ENCODE measurements at places on chromosomes 5 and 9.

DNA sequence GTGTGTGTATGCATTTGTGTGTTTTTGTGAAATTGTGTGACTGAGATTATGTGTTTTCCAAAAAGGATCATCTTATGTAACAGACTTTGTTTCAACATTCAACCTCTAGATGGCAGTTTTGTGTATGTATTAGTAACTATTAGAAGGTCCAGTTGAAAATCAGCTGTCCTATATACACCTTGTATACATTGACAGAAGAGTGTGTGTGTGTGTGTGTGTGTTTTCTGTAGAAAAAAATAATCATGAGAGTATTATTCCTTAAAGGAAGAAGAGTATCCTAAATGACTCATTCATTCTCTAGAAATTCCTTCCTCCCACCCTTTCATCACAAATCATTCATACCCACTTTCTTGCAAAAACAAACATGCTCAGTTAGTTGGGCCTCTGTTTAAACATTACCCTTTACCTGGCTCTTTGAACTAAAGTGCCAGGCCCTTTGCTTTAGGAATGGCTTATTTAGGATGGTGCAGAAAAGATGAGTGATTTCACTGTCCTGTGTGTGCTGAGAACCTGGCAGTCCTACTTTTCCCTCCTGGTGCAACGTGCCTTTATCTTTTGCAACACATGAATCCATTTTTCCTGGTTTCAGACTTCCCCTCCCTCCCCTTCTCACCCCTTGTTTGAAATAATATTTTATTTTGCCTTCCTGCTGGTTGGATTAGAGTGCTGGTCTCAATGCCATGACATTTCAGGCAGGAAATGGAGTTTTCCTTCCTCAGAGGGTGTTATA, 152.2 kb downstream of the ARHGAP26 start:
- no peak for DNase-seq

GRCh38 chr5:173594061-173594460, 22.4 kb downstream of the BOD1 start:
- DNase-seq, result no peak

DNA sequence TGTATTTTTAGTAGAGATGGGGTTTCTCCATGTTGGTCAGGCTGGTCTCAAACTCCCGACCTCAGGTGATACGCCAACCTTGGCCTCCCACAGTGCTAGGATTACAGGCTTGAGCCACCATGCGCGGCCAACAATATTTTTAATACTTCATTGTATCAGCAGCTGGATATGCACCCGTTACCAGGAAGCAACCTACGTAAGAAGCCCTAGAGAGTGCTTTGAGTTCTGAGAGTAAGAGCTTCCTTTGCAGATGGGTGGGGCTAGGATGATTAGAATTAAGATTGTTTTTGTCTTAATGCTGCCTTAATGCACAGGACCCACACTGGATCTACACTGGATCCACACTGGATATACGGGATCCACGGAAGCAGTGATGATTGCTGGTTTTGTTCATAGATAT, 123.9 kb upstream of the ABCA1 start:
- DNase-seq, result no peak

DNA sequence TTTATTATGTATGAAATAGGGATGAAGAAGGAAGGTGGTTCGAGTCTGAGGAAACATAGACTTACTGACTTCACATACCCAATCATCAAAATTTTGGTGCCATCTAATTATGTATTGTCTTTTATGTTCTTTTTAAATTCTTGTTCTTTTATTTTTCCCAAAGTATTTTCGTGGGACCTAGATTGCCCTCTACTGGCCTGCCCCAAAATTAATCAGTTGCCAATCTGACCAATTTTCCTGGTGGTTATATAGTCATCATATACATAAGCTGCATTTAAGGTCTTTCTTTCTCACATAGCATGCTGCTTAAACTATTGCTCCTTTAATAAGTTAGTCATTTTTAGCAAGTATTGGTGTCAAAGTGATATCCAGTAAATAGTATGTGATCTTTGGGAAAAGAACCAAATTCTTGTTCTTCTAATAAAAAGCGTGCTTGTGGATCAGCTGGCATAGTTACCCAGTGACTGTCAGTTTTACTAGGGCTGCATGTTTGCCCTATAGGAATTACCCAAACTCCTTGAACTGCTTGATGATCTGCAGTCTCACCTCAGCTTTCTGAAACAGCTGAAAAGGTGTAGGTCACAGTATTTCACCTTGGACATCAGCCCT, 223.5 kb downstream of the SH3GL2 start:
- no peak for DNase-seq

DNA sequence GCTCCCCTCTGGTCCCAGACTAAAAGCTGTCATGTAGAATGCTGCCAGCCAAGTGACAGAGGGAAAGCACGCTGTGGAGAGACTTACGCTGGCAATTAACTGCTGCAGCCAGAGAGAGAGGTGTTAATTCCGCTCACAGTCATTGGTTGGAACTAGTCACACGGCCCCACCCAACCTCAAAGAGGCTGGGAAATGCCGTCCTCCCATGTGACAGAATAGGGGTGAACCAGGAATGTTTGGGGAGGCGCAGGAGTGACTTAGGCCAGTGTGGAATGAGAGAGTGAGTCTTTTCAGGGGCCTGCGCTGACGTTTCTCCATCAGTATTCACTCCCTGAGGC, 87.6 kb downstream of the AMBP start:
- no peak for DNase-seq

DNA sequence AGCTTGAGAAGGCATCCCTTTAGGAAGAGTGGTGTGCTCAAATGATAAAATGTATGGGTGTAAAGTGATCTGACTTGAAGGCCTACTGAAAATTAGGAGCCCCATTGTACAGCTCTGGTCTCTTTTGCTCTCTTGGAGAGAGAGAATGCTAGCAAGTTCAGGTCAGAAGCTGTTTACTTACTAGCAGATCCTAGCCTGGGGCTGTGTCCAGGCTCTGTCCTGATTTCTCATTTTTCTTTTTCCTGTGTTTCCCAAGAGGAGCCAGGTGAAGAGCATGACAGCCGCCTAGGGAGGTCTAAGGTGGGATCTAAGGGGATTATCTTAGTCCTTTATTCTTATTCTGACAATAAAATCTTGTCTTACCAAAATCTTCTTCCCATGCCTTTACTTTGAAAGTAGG, 272.8 kb downstream of the NNT start:
- DNase-seq, result no peak

GRCh38 chr5:100165309-100165708, 369.9 kb upstream of the FAM174A start:
- no peak for DNase-seq

Data from HS-27A (cell line).